ENCODE measurements at places on chromosomes 3 and 15.
A peak's percentile ranks its signal among the peaks of the same experiment; 100 is the strongest.

GRCh38 chr3:84547971-84548970 is 410.5 kb upstream of the CADM2 start:
- H3K27ac ChIP-seq = no peak overlapping the region
- H3K27me3 ChIP-seq = no peaks in the 10 kb centered on the region
- no peak for DNase-seq
- H3K4me1 ChIP-seq = no peaks in the 10 kb centered on the region

GRCh38 chr3:33441225-33441976 is 1.2 kb upstream of the UBP1 start:
- no peaks in the 10 kb centered on the region for H3K27me3 ChIP-seq
- H3K27ac ChIP-seq = peak overlapping the region; percentile 99
- peaks cover 23% of the 10 kb centered on the region for H3K4me1 ChIP-seq
- no peaks in the 10 kb centered on the region for H3K36me3 ChIP-seq
- DNase-seq = peak; percentile 32

- H3K27ac ChIP-seq = no peak overlapping the region
- H3K4me3 ChIP-seq = no peak overlapping the region
- H3K4me1 ChIP-seq = no peaks in the 10 kb centered on the region
- H3K27me3 ChIP-seq = peaks cover 5% of the 10 kb centered on the region
These were observed 72.4 kb upstream of the BBX start for GRCh38 chr3:107450254-107450893.

DNA sequence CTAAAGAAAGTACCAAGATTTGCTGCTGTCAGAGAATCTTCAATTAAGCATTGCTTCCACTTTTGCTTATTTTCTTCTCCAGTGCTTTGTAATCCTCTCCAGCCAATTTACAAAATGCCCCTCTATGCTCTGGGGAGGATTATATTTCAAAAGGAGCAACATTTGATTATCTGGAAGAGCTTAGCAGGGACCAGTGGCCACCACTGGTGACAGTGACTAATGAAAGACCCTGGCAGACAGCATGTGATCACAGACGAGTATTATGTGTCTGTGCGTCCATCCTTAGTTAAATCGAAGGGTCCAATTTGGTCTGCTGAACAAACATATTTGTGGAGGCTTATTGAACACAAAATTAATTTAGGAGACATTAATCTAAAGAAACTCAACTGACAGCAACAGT is 152.6 kb downstream of the ZNF621 start:
- H3K4me3 ChIP-seq = no peak overlapping the region
- no peaks in the 10 kb centered on the region for H3K4me1 ChIP-seq

- H3K27ac ChIP-seq = no peak overlapping the region
- no peak overlapping the region for H3K4me3 ChIP-seq
- peaks cover 19% of the 10 kb centered on the region for H3K27me3 ChIP-seq
- H3K36me3 ChIP-seq = no peaks in the 10 kb centered on the region
- DNase-seq = no peak
These were observed 269.4 kb downstream of the UACA start for GRCh38 chr15:70493787-70494516.

- no peak overlapping the region for H3K27ac ChIP-seq
- H3K4me3 ChIP-seq = no peak overlapping the region
- DNase-seq = no peak
- H3K4me1 ChIP-seq = no peaks in the 10 kb centered on the region
- no peaks in the 10 kb centered on the region for H3K27me3 ChIP-seq
These were observed 140.7 kb upstream of the TMC3 start for GRCh38 chr15:81514725-81515124.

- no peaks in the 10 kb centered on the region for H3K36me3 ChIP-seq
- no peak overlapping the region for H3K4me3 ChIP-seq
- DNase-seq = no peak
- H3K27me3 ChIP-seq = no peaks in the 10 kb centered on the region
These were observed 509.1 kb downstream of the TUSC7 start for GRCh38 chr3:117218641-117219048.

- no peak for DNase-seq
- H3K36me3 ChIP-seq = peaks cover 8% of the 10 kb centered on the region
These were observed 35.1 kb downstream of the SLC25A26 start for GRCh38 chr3:66255865-66256264.

GRCh38 chr3:136805795-136806194 is 13.1 kb upstream of the SLC35G2 start:
- H3K4me3 ChIP-seq = no peak overlapping the region
- DNase-seq = no peak
- H3K36me3 ChIP-seq = no peaks in the 10 kb centered on the region
- H3K27me3 ChIP-seq = no peaks in the 10 kb centered on the region
- H3K4me1 ChIP-seq = no peaks in the 10 kb centered on the region
- no peak overlapping the region for H3K27ac ChIP-seq

DNA sequence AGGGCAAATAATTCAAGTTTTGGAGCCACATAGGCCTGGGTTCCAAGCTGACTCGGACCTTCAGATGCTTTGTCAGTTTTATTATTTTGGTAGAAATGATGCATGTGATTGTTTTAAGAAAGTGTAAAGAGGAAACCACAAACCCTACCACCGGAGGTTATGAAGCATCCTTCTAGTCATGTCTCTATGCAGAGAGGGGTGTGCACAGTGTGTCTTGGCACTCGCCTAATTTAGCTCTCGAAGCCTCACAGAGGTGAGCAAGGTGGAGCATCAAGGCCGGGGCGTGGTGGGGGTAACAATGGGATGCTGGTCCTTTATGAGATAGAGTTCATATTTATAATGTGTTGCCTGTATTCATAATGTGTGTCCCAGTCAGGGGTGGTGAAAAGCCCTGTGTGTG is 63.7 kb upstream of the SMAD6 start:
- peaks cover 2% of the 10 kb centered on the region for H3K27me3 ChIP-seq
- no peak overlapping the region for H3K4me3 ChIP-seq
- DNase-seq = no peak
- peaks cover 16% of the 10 kb centered on the region for H3K4me1 ChIP-seq

DNA sequence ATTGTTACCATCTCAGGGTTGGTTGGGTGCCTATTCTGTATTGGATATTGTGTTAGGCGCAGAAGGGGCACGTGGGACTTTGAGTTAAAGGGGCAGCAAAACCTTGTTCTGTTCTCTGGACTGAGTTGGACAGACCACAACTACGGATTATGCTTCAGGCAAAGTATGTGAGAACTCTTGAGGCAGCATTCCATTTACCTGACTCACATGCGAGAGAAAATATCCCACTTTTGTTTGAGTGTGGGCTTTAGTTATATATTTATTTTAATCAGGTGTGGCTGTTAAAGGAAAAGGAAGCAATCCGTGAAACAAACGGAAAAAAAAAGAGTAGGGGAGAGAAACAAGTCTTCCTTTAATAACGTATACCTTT is 627 bp upstream of the PLS1 start:
- DNase-seq = no peak
- peak overlapping the region; percentile 28 for H3K27ac ChIP-seq
- no peaks in the 10 kb centered on the region for H3K36me3 ChIP-seq
- peak overlapping the region; percentile 89 for H3K4me3 ChIP-seq

- peaks cover 21% of the 10 kb centered on the region for H3K4me1 ChIP-seq
- no peaks in the 10 kb centered on the region for H3K36me3 ChIP-seq
- no peak for DNase-seq
- no peak overlapping the region for H3K4me3 ChIP-seq
- H3K27ac ChIP-seq = no peak overlapping the region
These were observed 29.1 kb upstream of the SUCLG2 start for GRCh38 chr3:67683522-67683921.

DNA sequence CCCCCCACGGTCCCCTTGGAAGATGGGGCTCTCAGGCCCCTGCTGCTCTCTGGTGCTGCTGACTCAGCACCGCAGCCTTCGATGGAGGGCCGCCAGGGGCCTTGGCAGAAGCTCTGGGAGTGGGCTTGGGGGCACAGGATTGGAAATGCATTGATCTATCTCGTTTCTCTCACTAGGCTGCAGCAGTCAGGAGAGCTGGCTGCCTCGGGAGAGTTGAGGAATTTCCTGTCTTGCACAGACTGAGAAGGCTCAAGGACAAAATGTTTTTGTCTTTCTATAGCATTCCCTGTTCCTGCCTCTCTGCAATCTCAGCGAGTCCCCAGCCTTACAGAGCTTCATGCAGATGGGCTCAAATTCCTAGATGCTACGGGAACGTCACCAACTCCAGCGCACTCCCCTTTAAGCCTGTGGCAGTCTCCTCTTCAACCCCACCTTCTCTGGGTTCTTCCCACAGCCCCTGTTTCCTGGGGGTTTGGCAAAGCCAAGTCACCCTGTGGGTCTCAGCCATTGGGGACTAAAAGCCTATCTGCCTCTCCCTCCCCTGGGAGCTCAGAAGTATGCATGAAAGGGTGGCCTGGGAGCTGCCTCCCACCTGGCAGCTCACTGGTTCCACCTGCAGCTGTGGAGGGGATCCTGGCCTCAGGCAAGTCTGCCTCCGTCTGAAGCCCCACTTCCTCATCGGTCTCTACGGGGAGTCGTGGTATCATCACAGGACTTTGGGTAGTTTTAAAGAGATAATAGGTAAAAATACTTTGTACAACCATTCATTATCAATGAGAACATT is 127.4 kb upstream of the HACD2 start:
- H3K27me3 ChIP-seq = peaks cover 9% of the 10 kb centered on the region
- H3K36me3 ChIP-seq = no peaks in the 10 kb centered on the region
- H3K4me1 ChIP-seq = no peaks in the 10 kb centered on the region
- H3K4me3 ChIP-seq = no peak overlapping the region
- DNase-seq = no peak

DNA sequence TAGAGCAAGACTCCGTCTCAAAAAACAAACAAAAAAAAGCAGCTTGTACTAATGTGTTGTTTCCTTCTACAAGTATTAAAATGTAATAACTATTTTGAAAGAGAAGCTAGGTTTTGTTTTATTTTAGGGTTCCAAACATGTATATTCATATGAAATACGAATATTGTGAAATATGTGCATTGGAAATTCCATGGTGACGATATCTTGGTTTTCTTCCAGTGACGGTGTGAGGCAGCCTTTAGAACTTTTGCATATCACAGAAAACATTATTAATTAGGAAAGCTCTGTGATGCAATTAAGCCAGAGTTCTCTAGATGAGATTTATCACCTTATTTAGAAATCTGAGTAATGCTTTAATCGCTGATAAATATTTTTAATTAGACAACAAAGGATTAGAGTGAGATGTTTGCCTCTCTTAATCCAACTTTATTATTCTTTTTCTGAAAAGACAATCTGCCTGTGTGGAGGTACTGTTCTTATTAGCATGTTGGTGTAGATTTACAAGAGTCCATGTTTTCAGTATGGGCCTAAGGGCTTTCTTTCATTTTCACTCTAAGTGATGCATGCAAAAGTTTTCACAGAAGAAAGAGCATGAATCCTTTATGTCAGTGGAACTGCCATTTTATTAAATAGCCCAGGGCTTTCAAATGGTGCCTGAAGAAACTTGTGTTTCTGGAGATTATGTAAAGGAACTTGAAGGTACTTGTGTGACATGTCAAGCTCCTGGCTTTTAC is 37.7 kb upstream of the SAMMSON start:
- H3K4me3 ChIP-seq = no peak overlapping the region
- no peaks in the 10 kb centered on the region for H3K27me3 ChIP-seq
- no peaks in the 10 kb centered on the region for H3K4me1 ChIP-seq
- H3K36me3 ChIP-seq = no peaks in the 10 kb centered on the region
- DNase-seq = no peak

DNA sequence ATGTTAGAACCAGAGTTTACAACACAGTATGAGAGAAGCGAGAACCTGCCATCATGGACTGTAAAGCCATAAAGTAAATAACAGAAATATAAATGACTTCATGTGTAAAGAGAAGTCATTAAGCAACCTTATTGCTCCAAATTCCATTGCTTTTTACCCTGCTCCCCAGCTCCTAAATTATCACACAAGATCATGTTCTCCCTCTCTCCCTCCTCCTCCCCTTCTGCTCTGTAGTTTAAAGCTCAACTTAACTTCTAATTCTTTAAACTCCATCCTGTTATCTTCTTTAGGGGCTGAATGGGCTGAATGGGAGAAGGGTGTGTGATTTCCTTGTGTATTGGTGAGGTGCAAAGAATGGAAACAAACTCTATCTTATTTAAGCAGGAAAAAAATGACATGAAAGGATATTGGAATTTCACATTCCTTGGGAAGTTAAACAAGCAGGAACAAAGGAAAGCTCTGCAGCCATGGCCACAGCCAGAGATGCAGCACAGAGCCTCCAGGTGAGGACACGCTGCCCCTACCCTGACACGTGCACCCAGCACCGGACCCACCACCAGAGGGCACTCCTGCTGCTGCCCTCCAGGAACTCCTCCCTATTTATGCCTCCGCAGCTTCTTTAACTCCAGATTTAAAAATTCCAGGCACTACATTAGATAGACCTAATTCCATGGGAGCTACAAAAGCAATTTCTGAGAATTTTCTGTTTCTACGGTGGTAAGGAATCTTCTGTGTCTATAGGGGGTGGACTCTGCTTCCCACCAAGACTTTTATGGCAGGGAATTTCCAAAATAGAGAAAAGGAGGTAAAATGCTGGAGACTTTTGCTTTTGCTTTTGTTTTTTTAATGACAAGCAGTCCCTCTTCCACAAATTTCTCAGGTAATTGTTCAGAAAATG is 76.9 kb upstream of the ABI3BP start:
- H3K4me1 ChIP-seq = no peaks in the 10 kb centered on the region
- no peak overlapping the region for H3K4me3 ChIP-seq
- H3K27ac ChIP-seq = no peak overlapping the region

DNA sequence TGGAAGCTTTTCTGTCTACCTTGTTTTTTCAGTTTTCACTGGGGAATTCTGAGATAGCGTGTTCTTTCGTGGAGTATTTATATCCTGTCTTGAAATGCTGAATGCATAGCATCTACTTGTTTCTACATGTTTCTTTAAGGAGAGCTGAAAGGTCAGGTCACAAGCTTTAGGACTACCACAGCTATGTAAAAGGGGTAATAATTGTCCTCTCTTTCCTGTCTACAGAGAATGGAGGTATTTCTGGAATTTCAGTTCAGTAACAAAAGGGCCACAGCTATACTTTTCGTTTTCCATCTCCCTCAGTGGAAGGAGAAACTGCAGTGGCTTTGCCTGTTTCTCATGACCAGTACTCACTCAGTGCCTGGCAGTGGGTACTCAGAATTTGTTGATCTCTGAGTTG is 4.7 kb downstream of the INAFM2 start:
- no peak overlapping the region for H3K4me3 ChIP-seq
- H3K27me3 ChIP-seq = no peaks in the 10 kb centered on the region
- no peak overlapping the region for H3K27ac ChIP-seq
- H3K4me1 ChIP-seq = peaks cover 17% of the 10 kb centered on the region

- H3K27me3 ChIP-seq = no peaks in the 10 kb centered on the region
- DNase-seq = peak; percentile 55
- H3K4me1 ChIP-seq = peaks cover 56% of the 10 kb centered on the region
- peak overlapping the region; percentile 25 for H3K27ac ChIP-seq
- no peak overlapping the region for H3K4me3 ChIP-seq
These were observed 8.3 kb downstream of the STARD5 start for GRCh38 chr15:81315452-81316175.

GRCh38 chr3:70556056-70556455 is 243.6 kb upstream of the MDFIC2 start:
- no peak for DNase-seq
- H3K4me1 ChIP-seq = no peaks in the 10 kb centered on the region

GRCh38 chr15:33124279-33124678 is 70.2 kb downstream of the FMN1 start:
- no peak overlapping the region for H3K27ac ChIP-seq
- no peaks in the 10 kb centered on the region for H3K36me3 ChIP-seq
- no peaks in the 10 kb centered on the region for H3K27me3 ChIP-seq

Measured in T-cell (primary cell).